AG09319 (cell line): ENCODE measurements at places on chromosomes 13 and 19.

GRCh38 chr19:35380450-35381124, 9.7 kb downstream of the GPR42 start:
- DNase-seq: no peak

- no peak for DNase-seq
These were observed 290.1 kb upstream of the SLC10A2 start for GRCh38 chr13:103356226-103356864.

GRCh38 chr13:33092073-33092987, 76.1 kb downstream of the KL start:
- no peak for DNase-seq

DNA sequence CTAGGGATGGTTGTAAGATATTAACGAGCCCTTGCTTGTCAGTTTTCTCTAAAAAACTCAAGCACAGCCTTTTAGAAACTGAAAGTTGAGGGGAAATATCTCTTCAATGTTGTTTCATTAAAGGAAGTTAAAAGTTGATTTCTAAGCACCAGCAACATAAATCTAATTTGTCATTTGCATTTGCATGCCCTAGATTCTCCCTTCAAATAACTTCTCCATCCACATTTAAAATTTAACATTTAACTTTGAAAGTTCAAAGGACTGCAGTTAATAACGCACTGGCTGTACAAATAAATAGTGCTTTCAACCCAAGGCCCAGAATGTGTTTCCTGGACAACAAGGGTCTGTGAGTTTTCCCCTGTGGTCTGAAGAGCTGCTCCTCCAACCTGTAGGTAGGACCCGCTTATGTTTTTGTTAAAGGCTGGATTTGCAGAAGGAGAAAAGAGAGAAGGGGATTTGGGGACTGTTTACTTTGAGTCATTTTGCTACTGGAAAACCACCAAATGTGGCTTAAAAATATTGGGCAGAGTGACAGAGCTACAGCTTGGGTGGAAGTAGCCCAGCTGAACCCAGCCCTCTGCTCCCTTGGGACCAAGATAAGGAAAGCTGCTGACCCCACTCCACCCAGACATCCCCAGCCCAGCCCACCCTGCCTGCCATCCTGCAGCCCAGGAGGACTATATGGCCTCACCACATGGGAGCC, 39.8 kb downstream of the TNFRSF19 start:
- no peak for DNase-seq

GRCh38 chr19:508204-509150, 1.2 kb downstream of the TPGS1 start:
- DNase-seq: no peak

DNA sequence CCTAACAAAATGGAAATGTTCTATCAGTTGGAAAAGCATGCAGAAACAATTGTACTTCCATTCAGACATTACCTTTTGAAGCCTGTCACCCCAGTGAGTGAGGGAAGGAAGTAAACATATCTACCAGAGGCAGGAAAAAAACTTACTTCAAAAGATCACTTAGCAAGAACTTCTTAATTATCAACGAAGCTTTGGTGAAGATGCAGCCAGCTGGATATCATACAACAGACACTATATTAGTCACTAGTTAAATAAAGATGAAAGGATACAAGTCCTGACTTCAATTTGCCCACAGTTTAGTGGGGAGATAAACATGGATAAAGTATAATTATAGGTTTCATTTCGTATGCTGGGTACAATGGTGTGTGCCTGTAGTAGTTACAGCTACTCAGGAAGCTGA, 148.8 kb downstream of the TNFRSF19 start:
- DNase-seq: no peak

- DNase-seq: no peak
These were observed 9.5 kb upstream of the MLNR start for GRCh38 chr13:49210669-49211068.

GRCh38 chr19:16541526-16542044, 652 bp downstream of the CHERP start:
- DNase-seq: no peak

DNA sequence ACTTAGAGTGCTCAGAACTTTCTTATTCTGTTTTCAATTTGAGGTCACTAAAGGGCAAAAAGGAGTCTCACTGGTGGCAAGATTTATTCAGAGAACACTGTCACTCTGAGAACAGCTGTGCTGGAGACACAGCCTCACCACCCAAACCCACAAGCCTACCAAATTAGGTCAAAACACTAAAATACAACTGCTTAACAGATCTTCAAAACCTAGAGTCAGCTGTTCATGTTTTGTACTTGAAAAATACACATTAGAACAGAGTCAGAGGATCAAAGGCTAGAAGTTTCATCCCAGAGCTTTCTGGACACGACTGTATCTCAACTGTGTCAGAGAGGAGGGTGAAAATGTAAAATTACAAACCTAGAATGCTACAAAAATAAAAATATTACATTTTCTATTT, 89.3 kb downstream of the MIPEP start:
- DNase-seq: no peak

GRCh38 chr19:11422163-11423065, 3.3 kb upstream of the RGL3 start:
- DNase-seq: no peak

DNA sequence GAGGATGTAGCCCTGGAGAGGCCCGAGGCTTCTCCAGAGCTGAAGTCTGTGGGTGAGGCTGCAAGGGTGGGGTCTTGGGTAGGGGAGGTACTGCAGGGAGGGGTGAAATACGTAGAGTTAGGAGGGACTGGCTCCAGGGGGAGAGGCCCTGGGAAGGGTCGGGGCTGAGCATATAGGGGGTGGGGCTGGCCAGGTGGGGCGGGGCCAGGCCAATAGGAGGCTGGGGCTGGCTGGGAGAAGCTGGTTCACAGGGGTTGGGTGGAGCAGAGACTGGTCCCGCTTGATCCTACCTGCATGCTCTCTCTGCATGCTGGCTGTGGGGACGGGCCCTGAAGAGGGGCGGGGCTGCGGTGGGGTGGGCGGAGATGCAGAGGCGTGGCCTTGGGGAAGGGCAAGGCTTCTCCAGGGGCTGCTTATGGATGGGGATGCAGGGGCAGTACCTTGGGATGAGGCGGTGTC, 51.9 kb downstream of the CELF5 start:
- DNase-seq: no peak

DNA sequence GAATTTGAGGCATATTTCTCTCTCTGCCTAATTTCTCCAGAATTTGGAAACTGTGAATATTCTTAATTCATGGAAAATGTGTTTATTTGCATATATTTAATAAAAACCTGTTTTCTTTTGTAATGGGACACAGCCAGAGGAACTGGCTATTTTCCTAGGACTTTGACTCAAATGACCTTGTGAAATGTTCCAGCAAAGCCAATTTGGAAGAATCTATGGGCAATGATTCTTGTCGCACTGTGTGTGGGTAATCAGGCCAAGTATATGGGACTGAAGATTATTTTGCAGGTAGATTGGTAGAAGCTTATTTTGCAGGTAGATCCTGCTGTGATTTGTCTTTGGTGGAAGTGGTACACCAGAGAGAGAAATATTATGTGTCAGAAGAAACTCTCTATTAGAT, 38.8 kb downstream of the SUCLA2 start:
- no peak for DNase-seq

GRCh38 chr19:6811906-6812305, 39.4 kb downstream of the VAV1 start:
- peak; percentile 16 for DNase-seq

- DNase-seq: no peak
These were observed 418 bp downstream of the ZNF444 start for GRCh38 chr19:56141417-56141993.

GRCh38 chr13:74114202-74114601, 20.0 kb downstream of the KLF12 start:
- peak; percentile 39 for DNase-seq

GRCh38 chr13:94717916-94718315, 5.6 kb upstream of the SOX21 start:
- no peak for DNase-seq

DNA sequence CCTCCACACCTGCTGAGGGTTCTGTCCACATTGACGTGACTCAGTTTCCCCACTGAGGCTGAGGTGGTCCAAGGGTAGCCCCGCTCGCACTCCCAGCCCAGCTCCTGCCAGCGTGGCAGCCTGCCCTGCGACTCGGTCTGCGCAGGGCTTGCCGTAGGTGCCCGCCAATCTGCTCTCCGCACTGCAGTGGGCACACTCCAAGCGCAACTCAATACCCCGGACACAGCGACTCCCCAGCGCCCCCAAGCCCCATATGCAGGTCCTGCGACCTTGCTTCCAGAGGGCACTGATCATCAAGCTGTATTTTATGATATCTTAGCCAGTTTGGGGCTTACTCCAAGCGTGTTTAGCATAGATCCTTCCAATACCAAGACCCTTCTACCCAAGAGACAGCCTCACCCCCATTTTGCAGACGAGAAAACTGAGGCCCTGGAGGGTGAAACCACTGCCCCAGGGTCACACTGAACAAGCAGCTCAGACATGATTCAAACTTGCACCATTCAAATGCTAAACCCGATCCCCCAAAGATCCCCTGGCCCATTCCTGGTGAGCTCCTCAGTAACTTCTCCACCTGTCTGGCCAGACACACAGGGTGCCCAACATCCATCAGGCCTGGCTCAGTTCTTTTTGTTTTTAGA, 13.5 kb downstream of the PTPRS start:
- DNase-seq: no peak

DNA sequence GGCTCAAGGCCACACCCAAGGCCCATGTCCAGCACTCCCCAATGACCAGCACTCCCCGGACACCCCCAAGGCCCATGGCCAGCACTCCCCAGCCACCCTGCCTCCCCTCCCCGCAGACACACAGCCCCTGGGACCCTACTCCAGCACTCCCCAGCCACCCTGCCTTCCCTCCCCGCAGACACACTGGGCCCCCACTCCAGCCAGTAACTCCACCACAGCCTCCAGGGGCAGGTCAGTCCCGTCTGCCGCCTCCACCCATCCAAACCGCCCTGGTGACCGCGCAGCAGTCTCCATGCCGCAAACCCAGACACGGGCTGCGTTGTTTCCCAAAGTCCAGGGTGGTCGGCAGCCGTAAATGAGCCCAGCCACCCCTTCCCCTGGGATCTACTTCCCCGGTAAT, 70.7 kb downstream of the SPACA7 start:
- no peak for DNase-seq
